ENCODE measurements at places on chromosomes 12 and 14.

DNA sequence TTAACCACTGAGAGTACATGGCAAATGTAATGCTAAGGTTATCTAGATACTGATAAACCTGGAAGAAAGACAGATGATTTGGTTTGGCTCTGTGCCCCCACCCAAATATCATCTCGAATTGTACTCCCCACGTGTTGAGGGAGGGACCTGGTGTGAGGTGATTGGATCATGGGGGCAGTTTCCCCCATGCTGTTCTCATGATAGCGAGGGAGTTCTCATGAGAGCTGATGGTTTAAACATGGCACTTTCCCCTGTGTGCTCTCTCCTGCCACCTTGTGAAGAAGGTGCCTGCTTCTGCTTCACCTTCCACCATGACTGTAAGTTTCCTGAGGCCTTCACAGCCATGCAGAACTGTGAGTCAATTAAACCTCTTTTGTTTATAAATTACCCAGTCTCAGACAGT is 14.2 kb downstream of the NOXRED1 start:
- DNase-seq, result no peak

- no peak for DNase-seq
These were observed 4.2 kb upstream of the GRIP1 start for GRCh38 chr12:66683073-66683472.

- no peak for DNase-seq
These were observed 46.9 kb upstream of the BCL11B start for GRCh38 chr14:99318959-99319295.

GRCh38 chr12:85820101-85820500 is 16.1 kb downstream of the RASSF9 start:
- no peak for DNase-seq
